Activated T-helper 9 cell treated with anti-CD3 and anti-CD28 coated beads, Interleukin-2, amount 50 U/mL, for 16 hours (primary cell): ENCODE measurements at places on chromosomes 3 and 15.

- no peak for DNase-seq
Observed at GRCh38 chr3:195003006-195003892, 267.7 kb downstream of the XXYLT1 start.

DNA sequence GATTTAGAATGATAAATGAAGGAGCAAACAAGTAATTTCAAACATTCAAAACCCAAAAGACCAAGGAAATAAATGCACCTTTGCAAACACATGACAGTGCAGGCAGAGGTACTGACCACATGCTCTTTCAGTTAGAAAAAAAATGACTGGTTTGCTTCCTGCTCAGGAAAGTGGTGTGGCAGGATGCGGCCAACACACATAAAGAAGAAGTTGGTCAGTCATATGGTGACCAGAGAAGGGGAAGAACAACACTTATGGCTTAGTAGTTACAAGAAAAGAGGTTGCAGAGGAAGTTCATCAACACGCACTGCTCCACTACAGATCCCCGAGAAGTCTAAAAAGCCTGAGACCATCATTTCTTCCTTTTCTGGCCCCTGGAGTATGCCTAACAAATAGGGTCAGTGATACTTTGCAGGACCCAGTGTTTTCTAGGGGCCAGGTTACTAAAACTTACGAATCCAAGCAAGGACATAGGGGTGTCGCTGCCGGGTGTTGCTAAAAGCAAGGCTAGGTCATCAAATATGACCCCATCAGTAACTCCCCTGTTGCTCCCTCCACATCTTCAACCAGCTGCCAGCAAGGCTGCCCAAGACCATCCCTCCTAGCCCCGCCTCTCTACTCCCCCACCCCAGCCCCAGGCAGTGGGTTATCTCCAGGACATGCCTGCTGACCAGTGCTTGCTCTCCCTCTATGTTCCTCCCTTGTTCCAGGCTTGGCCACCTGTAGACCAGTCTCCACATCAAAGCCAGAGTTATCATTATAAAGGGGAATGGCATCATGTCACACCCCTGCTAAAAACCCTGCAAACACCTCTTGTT lies 11.2 kb downstream of the ATP8B4 start:
- no peak for DNase-seq

DNA sequence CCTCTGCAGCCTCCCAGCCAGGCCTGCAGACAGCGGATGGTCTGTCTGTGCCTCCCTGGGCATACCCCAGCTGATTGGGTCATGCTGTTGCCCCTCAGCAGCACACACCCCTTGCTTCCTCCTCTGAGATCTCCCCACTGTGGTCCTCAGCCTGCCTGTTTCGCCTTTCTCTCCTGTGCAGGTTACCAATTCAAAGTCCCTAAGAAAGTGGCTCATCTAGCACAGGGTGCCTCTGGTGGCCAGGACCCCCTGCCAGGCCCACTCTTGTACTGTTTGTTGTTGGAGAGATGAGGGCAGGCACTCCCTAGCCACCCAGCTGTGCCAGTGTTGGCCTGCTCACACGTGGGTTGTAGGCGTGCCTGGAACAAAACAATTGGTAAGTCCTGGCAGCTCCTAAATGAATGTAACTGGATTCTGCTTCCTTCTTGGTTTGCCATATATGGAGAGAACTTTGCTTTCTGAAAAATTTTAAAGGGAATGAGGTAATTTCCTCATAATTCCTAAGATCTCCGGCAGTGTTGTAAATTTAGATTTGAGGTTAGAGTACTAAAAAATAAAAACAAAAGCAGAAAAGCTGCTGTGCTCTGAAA lies 213.2 kb upstream of the IL12A start:
- DNase-seq, result no peak

DNA sequence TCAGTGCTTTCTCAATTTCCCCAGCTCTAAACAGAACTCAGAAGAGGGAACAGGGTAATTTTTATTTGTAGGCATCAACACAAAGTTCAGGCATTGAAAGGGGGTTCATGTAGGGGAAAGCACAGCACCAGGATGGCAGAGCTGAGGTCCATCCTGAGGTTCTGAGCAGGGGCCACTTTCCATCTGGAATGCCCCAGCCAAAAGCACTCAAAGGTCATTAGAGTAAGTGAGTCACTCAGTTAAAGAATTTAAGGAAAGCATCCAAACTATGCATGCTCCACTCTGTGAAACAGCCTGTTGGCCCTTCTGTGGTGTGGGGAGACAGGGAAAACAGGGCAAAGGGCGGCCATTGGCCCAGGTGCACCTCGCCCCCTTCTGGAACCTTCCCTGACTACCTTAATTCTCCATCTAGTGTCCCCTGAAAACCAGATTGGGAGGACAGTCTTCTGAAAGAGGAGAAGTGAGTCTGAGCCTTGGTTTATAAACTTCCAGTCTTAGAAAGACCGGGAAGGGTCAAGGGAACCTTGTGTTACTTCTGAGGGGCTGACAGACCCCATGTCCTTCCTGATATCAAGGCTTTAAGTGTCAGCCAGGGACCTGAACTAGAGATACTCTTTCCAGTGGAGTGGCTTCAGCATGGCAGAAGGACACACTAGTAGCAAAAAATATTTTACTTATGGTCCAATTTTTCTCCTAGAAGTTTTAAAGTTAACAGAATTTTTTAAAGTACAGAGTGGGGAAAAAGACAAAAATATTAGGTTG lies 133.3 kb downstream of the MYLK start:
- no peak for DNase-seq

DNA sequence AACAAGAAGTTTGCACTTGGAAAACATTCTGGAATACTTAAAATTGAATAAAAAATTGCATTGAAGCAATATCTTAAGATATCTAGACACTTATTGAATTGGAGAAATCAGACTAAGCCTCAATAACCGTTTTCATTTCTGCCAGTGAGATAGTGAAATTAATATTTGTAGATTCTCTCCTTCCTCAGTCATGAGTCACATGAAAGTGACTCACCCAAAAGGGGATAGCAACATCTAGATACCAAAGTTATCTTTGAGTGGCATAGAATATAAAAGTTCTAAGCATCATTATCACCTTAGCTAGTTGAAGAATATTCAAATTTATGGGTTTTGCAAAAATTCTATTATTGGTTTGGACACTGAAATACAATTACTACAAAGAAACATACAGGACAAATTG lies 614.8 kb upstream of the ZNF717 start:
- DNase-seq, result no peak

DNA sequence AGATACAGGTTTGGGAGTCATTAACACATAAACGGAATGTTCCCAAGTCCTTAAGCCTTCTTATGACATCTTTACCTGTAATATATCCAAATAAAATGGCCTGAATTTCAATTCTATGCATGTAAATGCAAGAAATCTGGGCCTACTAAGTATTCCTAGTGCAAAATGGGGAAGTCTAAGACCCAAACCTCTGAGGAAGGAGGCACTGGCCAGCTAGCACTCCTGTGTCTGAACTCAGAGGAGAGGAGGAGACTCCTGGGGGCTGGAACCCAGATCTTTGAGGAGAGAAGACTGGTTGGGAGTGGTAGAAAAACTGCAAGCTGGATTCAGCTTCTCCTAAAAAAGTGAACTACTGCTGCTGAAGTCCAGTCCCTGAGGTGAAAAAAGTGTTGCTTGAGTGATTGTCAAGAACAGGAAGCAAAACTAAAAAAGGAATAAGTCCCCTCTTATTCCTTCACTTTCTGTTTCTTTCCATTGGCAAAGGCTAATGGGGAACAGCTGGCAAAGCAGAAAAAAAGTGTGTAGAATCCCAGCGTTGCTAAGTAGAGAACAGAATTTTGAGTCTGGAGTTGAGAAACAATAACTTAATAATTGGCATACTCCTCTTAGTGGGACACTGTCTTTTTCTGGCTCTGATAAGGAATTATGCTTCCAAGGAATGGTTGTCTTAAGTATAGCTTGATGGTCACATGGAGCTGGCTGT lies 54.8 kb upstream of the ATP2C1 start:
- DNase-seq, result no peak
